ENCODE measurements at places on chromosomes 1 and 21.

DNA sequence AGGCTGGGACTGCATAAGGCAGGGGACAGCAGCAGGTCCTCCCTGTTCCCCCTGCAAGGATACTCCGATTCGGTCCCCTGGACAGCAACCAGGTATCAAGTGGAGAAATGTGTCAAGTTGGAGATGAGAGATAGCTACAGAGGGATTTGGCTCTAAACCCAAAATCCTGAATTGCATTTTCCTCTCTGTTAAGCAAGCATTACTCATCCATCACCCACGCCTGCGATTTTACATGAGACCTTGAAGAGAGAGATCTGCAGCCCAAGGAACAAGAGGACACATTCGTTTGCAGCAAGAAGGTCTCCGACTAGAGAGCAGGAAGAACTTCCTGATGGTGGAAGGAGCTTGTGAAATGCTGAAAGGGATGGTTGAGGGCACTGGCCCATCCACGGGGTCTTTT, 21.9 kb downstream of the SYT2 start:
- DNase-seq, result no peak

DNA sequence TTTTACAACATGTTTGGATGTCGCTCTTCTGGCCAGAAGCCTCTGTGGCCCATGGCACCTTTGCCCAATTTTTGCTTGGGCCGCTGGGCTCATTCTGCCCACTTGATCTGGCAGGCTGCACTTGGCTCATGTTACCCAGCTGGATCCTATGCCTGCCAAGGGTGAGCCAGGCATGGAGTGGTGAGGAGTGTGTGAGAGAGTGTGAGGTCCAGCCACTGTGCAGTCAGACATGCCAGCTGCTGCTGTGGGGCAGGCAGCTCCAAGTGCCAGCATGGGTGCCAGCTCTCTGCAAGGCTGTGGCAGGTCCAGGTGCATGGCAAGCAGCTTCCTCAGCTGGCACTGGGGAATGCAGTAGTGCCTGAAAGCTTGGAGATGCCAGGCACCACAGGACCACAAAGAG, 71.0 kb downstream of the EBNA1BP2 start:
- DNase-seq, result no peak

GRCh38 chr1:59705466-59706302, 109.1 kb upstream of the HOOK1 start:
- DNase-seq, result no peak

- DNase-seq, result no peak
Measured at GRCh38 chr1:240098534-240098933, 6.9 kb downstream of the FMN2 start.

DNA sequence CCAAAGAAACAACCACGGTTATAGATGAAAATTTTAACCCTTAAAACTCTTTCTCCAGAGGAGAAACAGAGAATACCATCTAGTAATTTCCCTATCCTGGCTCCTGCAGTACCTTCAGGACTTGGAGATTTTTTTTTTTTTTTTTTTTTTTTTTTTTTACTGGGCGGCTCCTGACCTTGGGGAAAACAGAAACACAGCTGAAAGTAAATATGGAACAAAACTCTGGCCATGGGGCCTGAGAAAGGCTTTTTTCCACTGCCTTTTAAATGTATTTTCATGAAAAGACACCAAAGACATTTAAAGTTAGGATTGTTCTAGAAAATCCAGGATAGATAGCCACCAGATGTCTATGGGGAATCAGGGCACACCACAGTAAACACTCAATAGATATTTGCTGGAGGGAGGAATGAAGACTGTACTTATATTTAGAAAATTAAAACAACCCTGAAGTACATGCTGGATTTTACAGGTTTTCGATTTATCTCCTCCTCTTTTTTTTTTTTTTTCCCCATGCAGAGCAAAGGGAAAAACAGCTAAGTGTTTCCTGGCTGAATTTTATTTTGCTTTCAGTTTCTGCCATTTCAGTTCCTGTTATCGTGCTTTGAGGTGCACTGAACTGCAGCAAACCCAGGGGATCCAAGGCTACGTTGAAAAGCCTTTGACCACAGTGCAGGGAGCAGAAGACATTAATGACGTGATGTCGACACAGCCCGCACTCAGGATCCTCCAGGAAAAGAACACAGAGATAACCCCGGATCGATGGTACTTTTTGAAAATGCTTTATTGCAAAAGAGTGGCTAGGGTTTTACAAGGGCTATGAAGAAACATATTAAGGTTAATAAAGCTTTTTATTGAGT, 35.7 kb upstream of the CNN3 start:
- no peak for DNase-seq

DNA sequence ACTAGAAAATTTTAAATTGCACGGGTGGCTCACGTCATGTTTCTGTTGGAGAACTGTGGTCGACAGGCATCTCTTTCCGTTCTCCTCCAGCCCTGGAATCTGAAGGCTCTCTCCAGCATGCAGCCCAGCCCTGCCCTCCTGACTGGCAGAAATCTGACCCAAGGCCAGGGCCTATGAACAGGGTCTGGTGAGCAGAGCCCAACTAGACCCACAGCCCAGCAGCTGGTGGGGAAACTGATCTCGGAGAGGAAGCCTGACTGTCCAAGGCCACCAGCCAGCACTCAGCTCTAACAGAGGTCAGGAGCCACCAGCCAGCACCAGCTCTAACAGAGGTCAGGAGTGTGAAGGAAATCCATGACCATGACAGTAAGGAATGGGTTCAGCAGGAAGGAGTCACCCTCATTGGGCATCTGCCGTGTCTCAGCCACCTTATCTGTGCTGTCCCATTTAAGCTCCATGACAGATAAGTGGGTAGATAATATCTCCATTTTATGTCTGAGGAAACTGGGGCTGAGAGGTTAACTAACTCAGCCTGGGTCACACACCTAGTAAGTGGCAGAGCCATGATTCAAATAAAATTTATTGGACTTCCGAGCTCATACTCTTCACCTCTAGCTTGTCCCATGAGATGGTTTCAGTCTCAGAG, 20.2 kb upstream of the PKP1 start:
- no peak for DNase-seq

- DNase-seq, result no peak
Measured at GRCh38 chr1:208803011-208803811, 559.0 kb upstream of the PLXNA2 start.

DNA sequence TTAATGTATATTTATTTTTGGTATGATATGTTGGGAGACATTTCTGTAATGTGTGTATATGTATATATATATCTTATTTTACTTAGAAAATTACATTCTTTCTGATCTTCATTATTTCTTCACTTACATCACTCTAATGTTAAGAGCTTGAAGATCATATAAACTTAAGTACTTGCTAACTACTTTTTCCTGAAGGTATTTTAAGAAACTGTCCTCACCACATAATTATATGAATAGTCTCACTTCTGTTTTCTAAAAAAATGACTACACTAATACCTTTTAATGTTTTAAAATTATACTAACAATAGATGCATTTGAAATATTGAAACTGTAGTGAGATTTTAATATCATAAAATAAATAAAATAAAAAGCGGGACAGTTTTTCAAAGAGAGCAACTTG, 377.1 kb downstream of the LRRIQ3 start:
- DNase-seq, result no peak

- DNase-seq, result no peak
Measured at GRCh38 chr1:174160109-174160473, 771 bp downstream of the RABGAP1L start.

DNA sequence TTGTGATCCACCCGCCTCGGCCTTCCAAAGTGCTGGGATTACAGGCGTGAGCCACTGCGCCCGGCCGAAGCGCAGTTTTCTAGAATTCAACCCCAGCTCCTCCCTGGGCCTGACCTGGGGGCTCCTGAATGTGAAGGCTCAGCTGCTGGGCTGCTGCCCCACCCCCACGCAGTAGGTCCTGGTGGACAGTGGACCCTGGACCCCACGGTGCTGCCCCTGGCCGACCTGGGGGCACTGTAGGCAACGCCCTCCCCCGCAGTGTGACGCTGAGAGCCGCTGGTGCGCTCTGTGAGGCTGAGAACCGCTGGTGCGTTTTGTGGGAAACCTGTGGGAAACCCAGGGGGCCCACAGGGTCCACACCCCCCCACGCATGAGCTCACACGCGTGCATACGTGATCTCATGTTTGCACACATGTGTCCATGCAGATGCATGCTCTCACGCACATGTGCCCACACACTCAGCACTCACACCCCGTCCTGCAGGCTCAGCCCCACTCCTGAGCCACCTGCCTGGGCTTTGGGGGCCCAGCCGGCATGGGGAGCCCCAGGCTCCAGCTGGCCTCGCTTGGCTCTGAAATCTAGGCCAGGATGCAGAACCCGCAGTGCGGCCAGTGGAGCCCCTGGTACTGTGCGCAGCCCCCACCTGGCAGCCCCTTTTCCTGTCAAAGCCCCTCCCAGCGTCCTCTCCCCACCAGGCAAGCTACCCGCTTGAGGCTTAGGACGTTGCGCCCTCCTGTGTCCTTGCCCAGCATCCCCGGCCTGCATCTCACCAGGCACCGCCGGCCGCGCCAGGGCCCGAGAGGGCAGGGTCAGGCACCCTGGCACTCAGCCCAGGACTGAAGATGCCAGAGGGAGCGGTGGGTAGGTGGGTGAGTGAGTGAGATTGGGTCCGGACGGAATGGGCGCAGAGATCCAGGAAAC, 67.7 kb downstream of the COL18A1 start:
- DNase-seq, result no peak

GRCh38 chr1:38500891-38501290, 358.7 kb downstream of the RRAGC start:
- no peak for DNase-seq

DNA sequence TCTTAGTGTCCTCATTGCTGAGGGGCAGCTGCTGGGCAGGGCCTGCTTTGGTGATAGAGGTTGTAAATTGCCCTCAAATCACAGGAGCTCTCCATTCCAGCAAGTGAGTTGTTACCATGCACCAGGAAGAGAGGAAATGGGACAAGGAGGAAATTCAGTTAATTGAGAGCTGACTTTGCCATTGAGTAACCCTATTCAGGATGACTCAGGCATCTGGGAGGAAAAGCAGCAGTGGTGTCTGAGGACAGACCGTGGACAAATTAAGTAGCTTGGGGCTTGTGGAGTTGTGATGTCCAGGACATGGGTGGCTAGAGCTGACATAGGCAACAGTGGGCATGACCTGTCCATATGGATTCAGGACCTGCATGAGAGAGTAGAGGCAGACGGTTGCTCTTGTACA, 5.9 kb downstream of the ARHGEF10L start:
- no peak for DNase-seq

GRCh38 chr21:18387994-18388393, 15.6 kb downstream of the TMPRSS15 start:
- DNase-seq, result no peak

GRCh38 chr1:210826686-210827085, 307.3 kb downstream of the KCNH1 start:
- DNase-seq, result no peak

DNA sequence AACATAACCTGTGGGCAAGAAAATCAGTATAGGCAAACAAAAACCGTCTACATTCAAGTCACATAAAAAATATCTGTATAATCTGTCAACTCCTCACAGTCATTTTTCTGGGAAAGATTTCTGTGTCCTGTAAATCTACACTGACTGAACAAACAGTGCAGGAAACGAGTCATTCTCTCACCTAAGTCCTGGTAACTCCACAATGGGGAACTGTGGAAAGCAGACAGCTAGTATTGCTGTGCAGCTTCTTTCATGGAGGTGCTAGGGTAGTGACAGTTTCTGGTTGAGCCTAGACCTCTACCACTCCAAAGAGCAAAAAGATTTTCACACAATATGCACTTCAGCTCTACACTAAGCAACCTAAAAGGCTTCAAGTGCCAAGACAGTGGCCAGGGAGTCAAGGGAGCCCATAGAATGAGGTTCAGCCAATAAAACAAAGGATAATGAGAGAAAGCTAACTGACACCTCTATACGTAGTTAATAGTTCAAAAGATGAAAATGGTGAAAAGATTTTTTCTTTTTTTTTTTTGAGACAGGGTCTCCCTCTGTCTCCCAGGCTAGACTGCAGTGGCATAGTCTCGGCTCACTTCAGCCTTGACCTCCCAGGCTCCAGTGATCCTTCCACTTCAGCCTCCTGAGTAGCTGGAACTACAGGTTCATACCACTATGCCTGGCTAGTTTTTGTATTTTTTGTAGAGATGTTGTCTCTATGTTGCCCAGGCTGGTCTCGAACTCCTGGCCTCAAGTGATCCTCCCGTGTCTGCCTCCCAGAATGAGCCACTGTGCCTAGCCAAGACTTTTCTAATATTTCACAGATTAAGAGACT, 5.5 kb downstream of the PTP4A2 start:
- no peak for DNase-seq

- peak; percentile 86 for DNase-seq
Measured at GRCh38 chr1:111203681-111204200, 3.3 kb upstream of the DENND2D start.

GRCh38 chr1:6183520-6183989, 3.4 kb upstream of the CHD5 start:
- DNase-seq, result no peak

DNA sequence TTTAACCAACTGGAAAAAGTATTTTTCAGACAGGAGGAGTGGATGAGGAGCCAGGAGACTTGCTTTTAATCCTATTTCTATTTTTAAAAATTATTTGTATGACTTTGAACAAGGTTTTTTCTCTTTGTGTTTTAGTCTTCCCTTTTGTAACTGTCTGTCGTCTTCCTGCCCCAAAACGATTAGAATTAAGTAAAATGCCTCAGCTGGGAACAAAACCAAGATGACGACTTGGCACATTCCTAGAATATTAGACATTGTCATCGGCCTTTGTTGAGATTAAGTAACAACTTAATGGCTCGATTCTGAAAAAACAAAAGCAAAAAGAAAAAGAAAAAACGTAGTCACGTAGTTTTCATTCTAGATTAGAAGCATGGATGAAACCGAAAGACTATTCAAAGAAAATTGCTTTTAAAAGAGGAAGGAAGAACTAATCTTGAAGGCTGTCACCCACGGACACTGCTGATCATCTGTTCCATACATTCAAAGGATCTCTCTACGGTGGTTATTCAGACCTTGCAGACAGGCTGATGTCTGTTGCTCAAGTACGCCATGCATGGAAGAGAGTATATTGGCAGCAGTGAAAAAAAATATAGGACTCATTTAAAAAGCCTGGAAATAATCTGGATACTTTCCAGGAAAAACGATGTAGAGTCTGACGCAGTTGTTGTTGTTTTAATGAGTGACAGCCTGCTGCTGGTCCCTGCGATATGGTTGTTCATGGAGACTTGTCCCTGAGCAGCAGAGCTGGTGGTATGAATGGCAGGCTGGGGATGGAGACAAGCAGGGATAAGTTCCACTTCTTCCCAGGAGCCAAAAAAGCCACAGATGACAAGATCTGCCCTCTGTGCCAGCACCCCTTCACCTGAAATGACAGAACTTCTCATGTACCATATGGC, 16.8 kb downstream of the GNG4 start:
- DNase-seq, result no peak

Data from CD4-positive, alpha-beta memory T cell (primary cell).